ENCODE measurements at places on chromosomes 7 and 10.

- no peak for DNase-seq
Observed at GRCh38 chr10:72622271-72622670, 3.6 kb downstream of the MICU1 start.

DNA sequence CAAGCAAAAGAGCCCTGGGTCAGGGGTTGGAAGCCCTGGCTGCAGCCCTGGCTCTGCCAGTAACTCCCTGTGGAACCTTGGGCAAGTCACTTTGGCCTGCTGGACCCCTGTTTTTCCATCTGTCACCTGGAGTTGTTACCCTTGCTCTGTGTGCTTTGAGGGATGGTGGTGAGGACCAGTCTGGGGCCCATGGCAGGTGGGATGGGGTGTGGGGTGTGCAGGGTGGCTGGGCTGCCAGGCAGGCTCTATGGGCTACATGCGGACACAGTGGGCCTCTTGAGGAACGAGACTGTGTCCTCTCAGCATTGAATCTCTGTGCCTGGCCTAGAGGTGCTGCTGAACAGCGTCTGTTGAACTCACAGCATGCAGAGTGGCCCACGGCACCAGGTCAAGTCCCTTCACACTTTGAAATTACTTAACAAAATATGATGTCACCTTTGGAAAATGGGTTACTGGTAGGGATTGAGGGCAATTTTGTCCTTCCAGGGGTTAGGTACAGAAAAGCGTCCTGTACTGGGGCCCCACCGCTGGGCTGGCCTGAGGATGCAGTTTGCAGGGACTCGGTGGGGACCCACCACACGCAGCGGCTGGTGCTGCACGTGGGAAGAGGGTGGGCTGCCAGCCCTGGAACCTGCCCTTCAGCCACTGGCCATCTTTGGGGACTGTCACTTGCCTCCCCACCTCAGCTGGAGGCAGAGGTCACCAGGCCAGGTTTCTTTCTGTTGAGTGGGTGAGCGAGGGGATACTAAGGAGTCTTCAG is 45.3 kb downstream of the PRF1 start:
- no peak for DNase-seq

DNA sequence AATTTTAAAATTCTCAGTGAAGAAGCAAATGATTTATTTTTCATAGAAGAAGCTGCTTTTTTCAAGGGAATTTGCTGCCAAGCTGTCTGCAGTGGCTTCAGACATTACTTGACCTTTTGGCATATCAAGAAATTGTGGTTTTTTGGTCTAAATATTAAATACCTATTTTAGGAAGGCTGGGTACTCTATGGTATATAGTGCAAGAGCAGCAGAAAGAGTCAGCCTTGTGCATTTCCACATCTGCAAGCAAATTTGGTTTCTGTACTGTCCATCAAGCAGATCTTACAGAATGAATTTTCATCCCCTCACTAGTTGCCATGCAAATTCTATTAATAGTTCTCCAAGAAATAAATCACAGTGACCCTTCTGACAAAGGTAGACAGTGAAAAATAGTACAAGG is 222.0 kb downstream of the BICC1 start:
- no peak for DNase-seq

GRCh38 chr7:140041659-140042385 is 20.9 kb downstream of the PARP12 start:
- DNase-seq = no peak

- no peak for DNase-seq
Observed at GRCh38 chr7:116757283-116757682, 85.3 kb downstream of the MET start.

GRCh38 chr7:153641199-153641598 is 411.0 kb upstream of the DPP6 start:
- no peak for DNase-seq

- DNase-seq = no peak
Observed at GRCh38 chr7:133912916-133913697, 214.0 kb upstream of the LRGUK start.

DNA sequence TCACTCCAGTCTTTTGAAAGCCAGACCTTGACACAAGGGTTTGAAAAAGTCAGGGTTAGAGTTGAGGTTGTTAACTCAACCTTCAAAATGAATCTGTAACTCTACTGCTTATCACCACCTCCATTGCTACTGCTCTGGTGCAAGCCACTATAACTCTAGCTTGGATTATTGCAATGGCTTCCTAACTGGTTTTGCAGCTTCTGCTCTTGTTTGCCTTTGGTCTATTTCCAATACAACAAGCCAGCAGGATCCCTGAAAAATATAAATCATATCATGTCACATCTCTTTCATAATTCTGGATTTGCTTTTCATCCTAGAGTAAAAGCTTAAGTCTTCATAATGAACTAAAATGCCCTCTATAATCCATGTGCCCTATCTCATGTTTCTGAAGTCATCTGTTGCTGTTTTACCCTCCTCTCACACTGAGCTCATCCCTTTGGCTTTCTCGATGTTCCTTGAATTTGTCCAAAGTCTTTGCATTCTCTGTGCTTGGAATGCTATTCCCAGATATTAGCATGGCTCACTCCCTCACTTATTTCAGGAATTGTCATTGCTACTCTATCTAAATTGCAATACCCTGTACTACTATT is 10.9 kb downstream of the TAS2R60 start:
- no peak for DNase-seq

DNA sequence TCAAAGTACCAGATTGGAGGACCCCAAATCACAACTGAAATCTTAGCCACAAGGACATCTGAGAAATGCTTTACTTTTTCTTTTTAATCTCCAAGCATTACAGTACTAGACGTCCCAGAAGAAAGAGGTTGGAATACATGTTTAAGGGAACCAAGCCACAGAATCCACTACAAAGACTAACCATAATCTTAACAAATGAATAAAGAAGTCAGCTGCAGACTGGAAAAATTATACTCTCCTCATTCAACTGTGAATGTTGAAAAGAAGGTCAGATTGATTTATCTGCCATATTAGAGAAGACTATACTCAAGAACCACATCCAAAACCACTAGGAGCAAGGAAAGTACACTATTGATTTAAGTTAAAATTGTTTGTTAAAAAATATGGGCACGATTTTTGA is 102.1 kb upstream of the ABCB5 start:
- no peak for DNase-seq

- no peak for DNase-seq
Observed at GRCh38 chr10:116826803-116827202, 22.5 kb upstream of the ENO4 start.

GRCh38 chr7:19051767-19052375 is 65.6 kb downstream of the TWIST1 start:
- DNase-seq = peak; percentile 28

DNA sequence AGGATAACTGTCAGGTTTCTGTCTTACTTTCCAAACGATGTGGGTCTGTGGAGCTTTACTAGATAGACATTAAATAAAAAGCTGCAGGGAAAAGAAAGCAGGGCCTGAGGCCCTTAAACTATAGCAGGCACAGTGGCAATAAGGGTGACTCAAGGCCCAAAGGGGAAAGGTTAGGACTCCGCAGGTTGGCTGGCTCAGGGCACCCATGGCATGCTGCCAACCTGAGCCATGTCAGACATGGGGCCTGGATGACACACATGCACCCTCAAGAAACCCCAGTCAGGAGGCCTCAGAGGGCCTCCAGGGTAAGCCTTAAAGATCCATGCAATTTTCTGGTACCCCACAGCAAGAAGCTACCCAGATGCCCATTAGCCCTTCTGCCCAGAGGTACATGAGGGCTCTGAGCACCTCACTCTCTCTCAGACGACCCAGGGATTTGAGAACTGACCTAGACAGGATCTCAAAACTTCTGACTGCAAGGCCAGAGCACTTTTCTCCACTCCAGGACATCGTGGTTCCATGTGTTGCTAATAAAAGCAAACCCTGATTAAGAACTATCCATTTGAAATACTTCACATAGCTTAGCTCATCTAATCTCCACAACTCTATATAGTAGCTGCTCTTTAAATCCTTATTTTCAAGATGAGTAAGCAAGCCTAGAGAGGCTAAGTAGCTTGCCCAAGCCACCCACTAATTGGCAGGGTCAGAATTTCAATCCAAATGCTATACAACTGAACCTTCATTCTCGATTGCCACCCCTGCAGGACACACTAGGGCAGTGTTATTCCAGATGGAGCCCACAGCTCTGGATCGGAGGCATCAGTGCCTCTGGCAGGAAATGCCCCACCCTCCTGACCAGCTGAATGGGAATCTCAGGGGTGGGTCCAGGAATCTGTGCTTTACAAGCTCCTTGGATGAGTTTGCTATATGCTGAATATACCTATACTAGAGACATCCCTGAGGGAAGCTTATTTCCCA is 132.5 kb upstream of the EFCAB10 start:
- no peak for DNase-seq
